A172 (cell line): ENCODE measurements at places on chromosomes 3 and 15. TPM values are rescaled to one million over a fixed set of nuclear protein-coding genes. Genes with fewer than 3 reads are reported as not detected.
A peak's percentile ranks its signal among the peaks of the same experiment; 100 is the strongest.

- DNase-seq: no peak
Measured at GRCh38 chr3:20646425-20646824, 460.4 kb upstream of the SGO1 start.

Gene TP53BP1
- total RNA-seq: 42.3 and 43.7 TPM in 2 replicates

Gene SLC28A2
- not detected in 2 replicates for total RNA-seq

Gene PRSS50
- total RNA-seq: not detected in 2 replicates

Gene CACNA2D3
- 2.0 and 7.6 TPM in 2 replicates for total RNA-seq

Gene NUP210
- total RNA-seq: 14.1 and 16.3 TPM in 2 replicates

Gene NR1I2
- total RNA-seq: not detected in 2 replicates

- DNase-seq: no peak
Measured at GRCh38 chr3:38454178-38454883, 641 bp downstream of the ACVR2B start.

Gene ZMAT3
- total RNA-seq: 10.5 and 13.3 TPM in 2 replicates

DNA sequence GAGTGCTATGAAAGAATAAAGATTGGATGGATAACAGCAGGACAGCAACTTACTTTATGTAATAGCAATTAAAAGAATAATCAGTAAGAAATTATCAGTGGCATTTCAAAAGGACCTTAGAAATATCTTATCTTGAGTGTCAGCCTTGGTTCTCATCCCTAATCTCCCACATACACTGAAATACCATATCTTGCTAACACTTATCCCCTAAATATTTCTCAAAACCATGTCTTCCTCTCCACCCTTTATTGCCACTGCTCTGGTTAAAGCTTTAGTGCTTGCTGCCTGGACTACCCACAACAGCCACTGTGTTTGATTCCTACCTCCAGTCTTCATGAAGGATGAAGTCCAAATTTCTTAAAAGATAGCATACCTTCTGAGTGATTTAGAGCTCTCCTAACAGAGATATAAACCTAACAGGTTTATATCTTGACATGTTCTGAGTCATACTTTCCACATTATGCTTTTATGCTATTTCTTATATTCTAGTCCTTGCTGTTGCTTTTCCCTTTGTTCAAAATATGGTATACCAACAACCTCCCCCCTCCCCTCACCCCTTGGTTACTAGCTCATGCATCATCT lies 202.8 kb downstream of the RSRC1 start:
- DNase-seq: no peak

Gene LSMEM2
- total RNA-seq: not detected in 2 replicates

DNA sequence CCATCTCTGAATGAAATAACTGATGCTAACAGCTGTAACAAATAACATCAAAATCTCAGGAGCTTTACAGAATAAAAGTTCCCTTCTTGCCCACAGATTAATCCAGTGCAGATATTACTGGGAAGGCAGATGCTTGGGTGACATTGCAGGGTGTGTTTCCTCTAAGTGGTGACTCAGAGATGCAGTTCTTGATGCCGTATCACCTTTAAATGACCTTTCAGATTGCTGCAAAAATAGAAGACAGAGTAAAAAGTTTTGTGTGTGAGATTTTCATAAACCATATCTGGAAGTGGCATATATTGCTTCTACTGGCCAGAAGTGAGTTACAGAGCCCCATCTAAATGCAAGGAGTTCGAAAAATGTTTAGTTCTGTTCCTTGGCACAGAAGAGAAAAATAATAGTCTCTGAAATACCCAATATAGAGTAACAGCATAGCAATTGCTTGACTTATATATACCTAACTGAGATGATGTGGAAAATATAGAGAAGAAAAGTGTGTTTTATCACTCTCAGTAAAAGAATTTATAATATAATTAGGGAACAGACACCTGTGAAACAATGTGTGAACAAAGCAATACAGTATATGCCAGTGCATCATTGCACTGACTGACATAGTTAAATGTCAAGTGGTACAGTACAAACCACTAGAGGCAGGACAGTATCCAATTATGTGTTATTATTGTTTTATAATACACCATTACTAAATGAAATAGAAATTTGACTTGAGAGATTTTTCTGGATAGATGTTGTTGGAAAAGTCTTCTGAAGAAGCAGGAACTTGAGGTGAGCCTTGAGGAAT lies 430.7 kb upstream of the CBLB start:
- peak; percentile 80 for DNase-seq

Gene CPN2
- 0.10 TPM in 1 of 2 replicates, not detected in the other for total RNA-seq

DNA sequence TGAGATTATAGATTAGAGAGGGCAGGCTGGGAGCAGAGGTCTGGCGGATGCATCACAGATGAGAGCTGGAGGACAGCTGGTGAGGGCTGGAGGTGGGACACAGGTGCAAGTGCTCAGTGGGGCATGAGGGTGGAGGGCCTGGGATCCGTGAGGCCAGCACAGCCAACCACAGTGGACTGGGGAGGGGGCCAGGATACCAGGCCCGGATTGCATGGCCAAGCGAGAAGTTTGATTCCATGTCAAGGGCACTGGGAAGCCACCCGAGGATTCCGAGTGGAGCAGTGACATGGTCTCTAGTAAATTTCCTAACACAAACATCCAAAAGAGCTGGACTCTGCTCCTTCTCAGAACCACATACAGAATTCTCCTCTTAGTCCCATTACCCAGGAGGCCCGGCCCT lies 44.0 kb upstream of the SLC41A3 start:
- no peak for DNase-seq

DNA sequence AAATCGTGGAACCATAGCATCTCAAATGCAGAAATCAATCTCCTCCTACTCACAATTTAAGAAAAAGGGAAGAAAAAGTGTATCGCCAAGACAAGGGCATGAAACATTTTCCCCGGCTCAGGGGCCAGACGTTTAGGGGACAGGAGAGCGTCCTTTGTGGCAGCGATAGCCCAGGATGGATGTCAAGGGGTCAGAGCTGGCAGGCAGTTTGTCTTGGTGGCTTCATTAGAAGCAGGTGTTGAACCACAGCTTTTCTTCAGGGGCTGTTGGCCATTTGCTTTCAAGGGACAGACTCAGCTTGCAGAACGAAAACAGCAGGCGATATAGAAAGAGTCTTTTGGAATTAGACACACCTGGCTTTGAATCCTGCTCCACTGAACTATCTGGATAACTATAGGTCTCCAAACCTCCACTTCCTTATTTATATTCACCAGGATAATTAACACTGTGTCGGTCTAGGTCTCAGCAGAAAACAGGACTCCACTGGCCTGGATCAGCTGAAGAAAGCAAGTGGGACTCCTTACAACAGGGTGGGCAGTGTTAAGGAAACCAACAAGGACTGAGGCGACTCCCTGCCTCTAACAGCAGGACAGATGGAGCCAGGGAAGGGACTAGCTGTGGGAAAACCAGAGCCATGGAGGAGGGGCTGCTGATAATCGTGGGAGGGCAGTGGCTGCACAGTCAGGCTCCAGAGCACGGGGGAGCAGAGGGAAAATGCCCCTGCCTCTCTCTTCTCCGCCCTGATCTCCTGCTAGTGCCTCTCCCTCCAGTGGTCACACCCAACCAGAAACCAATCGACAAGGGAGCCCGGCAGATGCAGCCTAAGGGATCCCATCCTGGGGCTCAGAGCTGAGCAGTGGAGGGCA lies 123.6 kb downstream of the LIPC start:
- no peak for DNase-seq
